ENCODE measurements at places on chromosomes 7 and 10.

DNA sequence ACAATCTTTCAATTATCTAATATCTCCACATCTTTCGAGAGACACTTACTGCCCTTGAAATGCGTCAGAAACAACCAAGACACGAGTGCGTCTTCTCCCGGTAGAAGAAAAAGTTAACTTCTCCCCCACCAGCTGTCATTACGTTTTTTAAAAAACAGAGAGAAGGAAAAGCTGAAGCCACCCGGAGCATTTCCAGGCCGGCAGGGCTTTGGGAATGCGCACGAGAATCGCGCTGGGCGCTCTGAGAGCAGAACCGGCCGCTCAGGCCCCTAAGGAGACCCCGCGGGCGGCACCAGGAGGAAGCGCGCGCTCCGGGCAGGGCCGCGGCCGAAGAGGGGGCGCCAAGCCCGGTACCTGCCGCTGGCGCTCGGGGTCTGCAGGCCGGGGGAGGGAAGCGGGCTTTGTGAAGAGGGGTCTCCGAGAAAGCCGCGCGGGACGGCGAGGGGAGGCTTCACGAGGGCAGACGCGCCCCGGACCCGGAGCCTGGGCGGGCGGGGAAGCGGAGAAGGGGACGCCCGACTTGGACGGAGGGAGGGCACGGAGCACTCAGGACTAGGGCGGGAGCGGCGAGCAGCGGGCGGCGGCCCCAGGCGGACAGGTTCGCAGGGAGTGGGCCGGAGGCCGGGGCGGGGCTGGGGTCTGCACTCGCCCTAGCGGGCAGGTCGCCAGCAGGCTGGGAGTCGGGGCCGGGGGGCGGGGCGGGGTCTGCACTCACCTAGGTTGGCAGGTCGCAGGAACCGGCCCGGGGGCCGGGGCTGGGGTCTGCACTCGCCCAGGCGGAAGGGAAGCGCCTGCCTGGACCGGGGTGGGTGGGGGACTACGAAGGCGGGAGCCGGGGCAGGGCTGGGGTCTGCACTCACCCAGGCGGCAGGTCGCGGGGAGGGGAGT lies 932 bp downstream of the ESYT2 start:
- no peak for DNase-seq

DNA sequence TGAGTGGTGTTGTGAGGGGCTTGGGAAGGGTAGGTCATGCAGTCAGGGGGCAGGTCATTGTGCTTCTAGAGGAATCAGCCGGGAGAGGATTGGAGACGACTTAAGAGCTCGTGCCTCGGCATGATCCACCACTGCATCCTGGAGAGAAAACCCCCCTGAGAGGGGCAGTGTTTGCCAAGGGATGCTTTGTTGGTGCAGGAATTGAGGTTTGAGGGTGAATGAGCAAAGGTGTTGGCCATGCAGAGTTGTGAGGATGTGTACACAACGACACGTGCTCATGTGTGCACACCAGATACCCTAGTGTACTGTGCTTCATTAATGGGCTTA lies 85.6 kb upstream of the ANLN start:
- DNase-seq, result no peak

DNA sequence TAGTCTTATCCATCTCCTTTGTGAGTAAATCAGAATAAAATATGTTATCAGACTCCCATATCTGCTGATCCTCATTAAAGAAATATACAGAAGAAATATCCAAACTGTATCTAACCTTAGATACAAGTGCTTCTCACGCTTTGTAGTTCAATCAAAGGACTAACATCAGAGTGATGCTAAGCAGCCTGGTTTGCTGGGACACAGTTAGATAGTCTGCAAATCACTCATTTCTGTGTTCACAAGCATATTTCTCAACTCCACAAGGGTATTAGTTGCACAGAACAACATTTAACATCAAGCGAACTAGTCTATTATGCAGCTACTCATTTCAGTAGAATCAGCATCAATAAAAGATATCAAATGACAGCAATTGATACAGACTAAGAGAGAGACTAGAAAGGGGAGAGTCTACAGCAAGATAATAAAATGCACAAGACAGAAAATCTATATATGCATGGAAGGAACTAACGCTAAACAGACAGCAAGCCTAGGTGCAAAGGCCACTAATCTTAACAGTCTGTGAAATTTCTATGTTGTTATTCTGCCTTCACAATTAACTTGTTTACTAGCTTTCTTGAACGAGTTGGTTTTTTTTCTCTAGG lies 30.0 kb downstream of the DNAJC12 start:
- DNase-seq, result no peak

- DNase-seq, result no peak
These were observed 34.7 kb downstream of the JAZF1 start for GRCh38 chr7:28145931-28146330.
